ENCODE measurements at places on chromosomes 3 and 15.

DNA sequence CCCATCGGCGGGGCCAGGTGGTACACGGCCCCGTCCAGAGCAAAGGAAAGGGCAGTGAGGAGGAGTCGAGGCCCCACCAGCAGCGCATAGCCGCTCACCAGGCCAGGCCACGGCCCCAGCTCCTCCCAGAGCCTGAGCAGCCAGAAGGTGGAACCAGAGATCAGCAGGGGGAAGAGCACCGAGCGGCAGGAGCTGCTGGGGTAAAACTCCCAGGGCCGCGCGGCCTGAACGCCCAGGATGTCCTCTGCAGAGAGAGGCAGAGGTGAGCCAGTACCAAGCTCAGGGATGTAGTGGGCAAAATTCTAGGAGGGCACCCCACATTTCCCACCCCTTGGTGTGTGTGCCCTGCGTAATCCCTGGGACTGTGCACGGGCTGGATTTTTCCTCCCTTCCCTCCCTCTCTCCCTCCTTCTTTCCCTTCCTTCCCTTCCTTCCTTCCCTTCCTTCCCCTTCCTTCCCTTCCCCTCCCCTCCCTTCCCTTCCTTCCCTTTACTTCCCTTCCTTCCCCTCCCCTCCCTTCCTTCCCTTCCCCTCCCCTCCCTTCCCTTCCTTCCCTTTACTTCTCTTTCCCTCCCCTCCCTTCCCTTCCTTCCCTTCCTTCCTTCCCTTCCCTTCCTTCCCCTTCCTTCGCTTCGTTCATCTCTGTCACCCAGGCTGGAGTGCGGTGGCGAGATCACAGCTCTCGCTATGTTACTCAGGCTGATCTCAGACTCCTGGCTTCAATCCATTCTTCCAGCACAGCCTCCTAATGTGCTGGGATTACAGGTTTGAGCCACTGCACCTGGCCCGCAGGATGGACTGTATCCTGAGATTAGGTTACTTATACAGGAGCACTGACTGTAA lies 6.3 kb upstream of the NCBP2 start:
- no peak for DNase-seq

GRCh38 chr3:190339130-190339529 lies 16.9 kb upstream of the CLDN1 start:
- DNase-seq, result no peak

- no peak for DNase-seq
Observed at GRCh38 chr15:35697549-35698299, 151.8 kb upstream of the DPH6 start.

DNA sequence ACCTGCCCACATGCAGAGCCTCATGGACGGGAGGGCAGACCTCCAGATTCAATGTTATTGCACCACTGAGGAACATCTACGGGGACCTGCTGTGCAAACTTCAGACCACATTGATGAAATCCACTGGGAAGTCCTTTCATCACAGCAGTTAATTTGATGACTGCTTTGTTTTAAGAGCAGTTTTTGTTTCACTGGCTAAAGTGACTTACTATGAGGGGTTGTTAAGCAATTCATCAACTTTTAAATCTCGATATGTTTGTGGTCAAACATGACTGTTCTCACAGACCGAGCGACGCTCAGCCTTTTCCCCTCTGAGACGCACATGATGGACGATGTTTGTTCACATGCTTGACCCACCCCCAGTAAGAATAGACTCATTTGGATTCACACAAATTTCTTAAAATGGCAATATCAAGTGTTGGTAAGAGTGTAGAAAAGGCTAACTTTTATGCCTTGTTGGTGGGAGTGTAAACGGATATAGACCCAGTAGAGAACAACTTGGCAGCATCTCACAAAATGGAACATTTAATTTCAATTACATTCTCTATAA lies 35.9 kb upstream of the IREB2 start:
- DNase-seq, result no peak

DNA sequence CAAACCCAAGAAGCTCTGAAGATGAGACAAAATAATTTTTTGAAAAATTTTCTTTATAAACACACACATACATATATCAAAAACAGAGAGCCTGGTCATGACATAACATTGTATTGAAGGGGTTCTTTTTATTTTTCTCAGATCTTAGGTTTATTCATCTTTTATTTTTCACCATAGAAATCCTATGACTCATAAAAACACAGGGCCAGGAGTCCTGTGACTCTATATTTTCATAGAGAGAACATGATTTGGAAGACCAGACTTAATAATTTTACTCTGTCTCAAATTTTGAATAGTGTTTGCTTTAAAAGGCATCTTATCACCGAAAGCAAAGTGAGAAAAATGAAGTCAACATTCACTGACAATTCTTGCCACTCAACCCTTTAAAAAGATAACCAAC lies 57.7 kb downstream of the SUCNR1 start:
- no peak for DNase-seq

GRCh38 chr3:155512867-155513261 lies 219.4 kb upstream of the STRIT1 start:
- no peak for DNase-seq

DNA sequence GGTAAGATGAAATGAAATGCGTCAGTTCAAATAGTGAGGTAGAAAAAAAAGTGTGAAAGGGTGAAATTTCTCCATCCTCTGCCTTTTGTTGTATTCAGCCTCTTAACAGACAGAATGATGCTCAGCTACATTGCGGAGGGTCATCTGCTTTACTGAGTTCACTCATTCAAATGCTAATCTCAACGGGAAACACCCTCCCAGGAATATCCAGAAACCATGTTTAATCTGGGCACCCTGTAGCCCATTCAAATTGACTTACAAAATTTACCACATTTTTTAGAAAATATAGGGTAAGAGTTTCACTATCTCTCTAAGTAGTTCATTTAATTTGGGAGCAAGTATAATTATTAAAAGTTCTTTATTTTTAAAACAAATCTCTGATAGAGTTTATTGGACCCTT lies 42.9 kb downstream of the C3orf38 start:
- no peak for DNase-seq

DNA sequence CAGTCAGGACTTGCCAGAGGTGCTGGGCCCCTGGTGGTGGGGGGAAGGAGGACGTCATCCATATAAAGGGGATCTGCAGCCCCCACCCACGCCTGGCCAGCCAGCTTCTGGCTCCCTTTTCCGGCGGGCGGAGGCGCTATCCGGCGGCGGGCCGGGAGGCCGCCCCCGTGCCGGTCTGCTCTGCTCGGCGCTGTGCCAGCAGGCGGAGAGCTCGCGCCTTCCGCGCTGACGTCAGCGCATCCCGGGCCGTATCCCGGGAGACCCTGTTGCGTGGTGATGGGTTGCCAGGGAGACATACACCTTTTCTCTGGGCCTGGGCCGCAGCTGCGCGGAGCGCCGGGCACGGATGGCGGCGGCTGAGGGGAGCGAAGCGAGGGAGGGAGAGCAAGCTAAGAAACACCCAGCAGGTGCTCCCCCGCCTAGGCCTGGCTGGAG lies 1.1 kb downstream of the FAM131A start:
- DNase-seq, result no peak

DNA sequence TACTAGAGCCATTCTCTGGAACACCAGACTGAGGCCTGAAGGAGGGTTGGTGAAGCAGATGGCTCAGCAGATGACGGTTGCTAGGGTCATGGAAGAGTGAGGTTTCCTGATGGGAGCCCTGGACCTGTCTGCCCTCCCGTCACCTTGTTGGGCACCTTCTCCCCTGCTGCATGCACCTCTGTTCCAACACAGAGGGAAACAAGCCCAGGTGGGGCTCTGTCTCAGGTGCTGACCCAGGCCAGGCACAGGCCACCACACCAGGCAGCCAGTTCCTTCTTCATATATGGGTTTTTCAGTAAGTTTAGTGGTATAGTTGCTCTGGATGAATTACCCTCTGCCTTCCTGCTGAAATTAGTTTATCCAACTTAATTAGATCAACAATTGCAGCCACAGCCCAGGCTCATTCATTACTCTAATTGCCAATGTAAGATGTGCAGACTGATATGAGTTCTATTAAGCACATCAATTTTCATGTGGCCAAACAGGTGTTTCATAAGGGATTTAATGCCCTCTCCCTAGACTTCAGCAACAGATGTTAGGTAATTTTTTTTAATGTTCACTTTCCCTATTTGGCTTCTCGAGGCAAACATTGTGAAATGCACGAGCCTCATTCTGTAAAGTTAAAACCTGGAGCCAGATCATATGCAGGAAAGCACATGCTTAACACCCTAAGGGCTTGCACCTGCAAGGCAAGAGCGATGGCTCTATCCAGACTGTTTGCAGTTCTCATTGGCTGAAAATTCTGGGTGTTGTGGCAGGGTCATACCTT lies 174.8 kb downstream of the CHDH start:
- no peak for DNase-seq

DNA sequence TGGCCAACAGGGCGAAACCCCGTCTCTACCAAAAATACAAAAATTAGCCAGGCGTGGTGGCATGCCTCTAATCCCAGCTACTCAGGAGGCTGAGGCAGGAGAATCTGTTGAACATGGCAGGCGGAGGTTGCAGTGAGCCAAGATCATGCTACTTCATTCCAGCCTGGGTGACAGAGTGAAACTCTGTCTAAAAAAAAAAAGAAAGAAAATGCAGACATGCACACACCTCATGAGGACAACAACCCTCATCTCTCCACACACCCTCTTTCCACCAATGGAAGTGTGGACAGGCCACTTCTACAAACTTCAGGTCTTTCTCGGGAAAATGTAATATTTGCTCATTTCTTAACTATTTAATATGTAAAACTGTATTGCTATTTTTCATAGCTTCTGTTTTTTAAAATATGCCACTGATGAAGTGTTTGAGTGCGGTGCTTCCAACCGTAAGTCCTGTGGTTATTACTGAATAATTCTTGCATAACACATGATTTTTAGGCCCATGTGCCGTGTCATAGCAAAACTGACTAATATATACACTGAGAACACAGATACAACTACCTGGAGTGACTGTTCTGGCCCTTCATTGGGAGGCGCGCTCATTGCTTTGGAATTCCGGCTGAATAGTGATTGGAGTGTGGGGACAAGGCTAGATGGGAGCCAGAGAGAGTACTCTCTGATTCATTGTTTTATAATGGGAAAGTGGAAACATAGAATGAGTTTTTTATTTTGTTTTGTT lies 23.1 kb downstream of the LRRC31 start:
- DNase-seq, result no peak

GRCh38 chr3:183819831-183820230 lies 5.5 kb downstream of the MAP6D1 start:
- no peak for DNase-seq

- DNase-seq, result no peak
Observed at GRCh38 chr15:89396723-89397652, 62.4 kb upstream of the POLG start.

- DNase-seq, result no peak
Observed at GRCh38 chr15:69393831-69394491, 20.2 kb upstream of the KIF23 start.

- no peak for DNase-seq
Observed at GRCh38 chr15:73284090-73284716, 84.6 kb downstream of the HCN4 start.

DNA sequence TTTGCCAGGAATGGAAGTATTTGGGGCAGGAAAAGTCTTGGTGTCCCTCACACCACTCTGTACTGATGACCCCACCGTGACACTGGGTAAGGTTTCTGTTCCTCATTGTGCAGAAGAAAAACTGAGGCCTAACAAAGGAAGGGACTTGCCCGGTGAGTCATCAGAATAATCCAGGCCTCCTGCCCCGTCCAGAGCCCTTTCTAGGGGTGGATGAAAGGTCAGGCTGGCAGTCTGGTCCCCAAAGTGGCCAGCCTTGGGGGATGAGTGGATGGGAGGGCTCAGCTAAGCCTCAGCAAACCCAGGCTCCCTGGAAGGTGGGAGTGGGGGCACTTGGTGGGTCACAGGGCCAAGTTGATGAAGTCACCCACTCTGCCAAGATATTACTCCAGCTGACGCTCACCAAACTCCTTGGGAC lies 2.3 kb upstream of the DNAH1 start:
- DNase-seq, result no peak

GRCh38 chr3:45178183-45179023 lies 32.2 kb upstream of the CDCP1 start:
- DNase-seq, result no peak

DNA sequence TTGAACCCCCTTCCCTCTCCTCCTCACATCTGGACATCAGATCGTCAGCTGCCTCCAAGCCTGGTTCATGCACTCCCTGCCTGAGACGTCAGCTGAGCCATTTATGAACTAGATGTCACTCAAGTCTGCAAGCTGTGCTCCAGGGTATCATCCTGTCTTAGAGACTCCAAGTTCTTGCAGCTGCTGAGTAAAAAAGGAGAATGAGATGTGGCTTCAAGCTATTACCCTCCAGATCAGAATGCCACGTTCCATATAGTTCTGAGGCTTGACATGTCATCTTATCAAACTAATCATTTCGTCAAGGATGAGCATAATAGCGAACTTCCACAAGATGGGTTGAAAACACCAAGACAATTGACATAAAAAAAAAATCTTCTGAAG lies 766.3 kb downstream of the TBL1XR1 start:
- no peak for DNase-seq

DNA sequence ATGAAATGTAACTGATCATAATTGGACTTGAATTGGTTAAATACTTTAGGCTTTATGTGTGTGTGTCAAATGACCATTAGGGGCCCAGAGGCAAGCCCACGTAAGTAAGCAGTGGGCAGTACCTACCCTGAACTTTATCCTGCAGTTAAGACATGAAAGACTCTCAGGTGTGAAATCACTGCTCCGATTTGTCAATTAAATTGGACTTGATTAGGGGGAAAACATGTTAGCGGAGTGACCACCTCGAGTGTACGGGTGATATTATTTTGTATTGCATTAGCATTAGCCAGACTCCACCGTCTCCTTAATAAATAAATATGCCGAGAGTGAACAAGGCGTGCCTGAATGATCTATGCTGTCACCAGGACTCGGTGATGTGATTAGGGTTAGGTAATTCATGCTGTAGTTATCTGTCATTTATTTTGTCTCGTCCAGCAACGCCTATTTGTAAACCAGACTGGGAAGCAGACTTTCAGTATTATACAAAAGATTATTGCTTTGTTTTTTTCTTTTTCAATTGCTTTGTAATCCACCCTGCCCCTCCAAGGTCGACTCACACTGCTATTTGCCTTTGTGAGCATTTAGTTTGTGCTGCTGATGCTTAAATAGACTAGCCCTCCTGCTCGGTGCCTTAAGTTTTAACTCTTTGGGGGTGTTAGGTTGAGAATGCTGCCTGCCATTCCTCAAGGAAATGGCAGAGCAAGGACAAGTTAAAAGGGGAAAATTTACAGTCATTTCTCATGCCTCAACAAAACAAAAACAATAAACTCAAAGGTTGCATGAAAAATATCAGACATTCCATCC lies 1.8 kb downstream of the RBMS3 start:
- no peak for DNase-seq

DNA sequence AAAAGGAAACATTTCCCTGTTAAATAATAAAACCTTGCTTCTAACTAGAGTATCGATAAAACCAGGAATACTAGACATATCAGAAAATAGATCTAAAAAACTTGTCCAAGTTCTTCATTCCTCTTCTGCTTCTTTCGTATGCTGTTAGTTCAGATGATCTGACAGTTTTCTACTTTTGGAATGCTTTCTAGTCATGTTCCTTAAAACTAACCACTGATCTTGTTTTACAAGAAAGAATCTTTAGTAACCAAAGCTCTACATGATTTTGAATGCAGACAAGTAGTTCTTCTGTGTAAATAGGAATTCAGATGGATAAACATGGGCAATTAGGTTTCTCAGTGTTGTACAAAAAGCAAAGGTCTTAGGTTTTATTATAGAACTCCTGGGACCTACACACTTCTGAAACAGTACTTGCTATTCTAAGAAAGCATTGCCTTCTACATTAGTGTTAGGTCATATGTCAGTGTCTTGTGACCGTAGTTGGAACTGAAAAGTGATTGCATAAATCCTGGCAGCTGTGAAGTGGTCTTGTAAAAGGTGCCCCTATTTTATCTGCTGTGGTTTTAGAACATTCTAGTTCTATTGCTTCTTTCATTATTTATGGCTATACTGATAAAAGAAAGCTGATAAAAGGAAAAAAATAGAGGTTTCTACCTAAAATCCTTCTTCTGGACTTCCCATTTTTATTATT lies 40.7 kb downstream of the SNRK start:
- DNase-seq, result no peak

Measured in NCI-H460 (cell line).